ENCODE measurements at places on chromosomes 11 and 22.

DNA sequence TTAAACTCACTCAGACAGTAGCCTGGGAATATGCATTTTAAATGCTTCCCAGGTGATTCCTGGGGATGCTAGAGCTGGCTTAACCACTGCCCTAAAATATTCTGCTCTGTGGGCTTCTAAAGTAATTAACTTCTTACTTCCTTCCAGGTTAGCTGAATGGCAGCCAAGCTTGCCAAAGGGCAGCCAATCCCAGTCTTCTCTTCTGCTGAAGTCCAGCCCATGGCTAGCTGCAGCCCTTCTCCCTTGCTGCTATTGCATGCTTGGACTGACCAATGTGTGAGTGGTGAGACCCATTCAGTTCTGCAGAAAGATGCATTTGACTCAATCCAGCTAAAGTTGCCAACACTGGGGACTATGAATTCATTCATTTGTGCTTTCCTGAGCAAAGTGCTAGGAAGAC lies 411.9 kb downstream of the SOX6 start:
- DNase-seq: no peak

DNA sequence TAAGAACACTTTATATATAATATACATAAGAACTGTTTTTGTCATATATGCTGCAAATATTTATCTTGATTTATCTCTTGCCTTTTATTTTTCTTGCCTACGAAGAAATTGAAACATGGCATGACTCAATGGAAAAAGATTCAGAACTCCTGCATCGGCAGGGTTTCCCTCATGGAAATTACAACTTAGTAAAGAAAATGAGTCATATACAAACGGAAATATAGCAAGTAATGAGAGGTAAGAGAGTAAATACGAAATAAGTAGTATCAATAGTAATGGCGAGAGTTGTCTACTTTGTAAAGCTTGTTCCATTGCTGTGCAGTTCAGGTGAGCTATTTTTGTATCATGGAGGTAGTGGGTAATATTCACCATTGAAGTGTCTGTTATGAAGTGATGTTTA lies 350.4 kb downstream of the DDX10 start:
- DNase-seq: no peak

GRCh38 chr22:34934261-34934660 lies 131.7 kb upstream of the ISX start:
- no peak for DNase-seq

DNA sequence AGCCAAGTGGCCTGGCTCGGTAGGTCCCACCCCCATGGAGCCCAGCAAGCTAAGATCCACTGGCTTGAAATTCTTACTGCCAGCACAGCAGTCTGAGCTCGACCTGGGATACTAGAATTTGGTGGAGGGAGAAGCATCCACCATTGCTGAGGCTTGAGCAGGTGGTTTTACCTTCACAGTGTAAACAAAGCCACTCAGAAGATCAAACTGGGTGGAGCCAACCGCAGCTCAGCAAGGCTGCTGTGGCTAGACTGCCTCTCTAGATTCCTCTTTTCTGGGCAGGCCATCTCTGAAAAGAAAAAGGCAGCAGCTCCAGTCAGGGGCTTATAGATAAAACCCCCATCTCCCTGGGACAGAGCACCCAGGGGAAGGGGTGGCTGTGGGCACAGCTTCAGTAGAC lies 22.3 kb upstream of the OR5B21 start:
- no peak for DNase-seq

DNA sequence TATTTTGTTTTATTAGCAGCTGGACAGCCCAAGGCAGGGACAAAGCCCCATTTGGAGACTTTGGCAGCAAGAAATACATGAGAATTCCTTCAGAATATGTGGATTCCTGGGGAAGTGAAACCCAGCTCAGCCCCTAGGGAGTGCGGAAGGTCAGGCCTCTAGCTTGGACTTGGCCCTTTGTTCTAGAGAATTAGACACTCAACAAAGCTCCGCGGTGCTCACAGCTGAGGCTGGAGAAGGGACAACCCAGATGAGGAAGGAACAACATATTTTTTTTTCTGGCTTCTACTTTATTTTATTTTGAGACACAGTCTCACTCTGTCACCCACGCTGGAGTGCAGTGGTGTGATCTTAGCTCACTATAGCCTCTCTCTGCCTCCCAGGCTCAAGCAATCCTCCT lies 44.7 kb upstream of the SEPTIN5 start:
- no peak for DNase-seq
